ENCODE measurements at places on chromosomes 11 and 22.

DNA sequence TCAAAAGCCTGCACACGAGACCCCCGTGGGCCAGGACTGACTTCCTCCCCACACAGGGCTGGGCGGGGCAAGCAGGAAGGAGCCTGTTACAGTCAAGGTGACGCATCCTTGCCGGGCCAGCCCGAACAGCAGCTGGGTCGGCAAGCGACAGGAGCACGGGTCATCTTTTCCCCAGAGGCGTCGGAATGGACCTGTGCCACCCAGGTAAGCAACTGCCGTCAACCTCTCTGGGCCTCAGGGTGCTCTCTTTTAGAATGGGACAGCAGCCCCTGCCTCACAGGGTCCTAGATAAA is at the start of gene CYTH4:
Gene CYTH4, plus strand, starts transcription at position 124 of the 293 bp plus-strand sequence. Its CDS starts 62 bp downstream, at position 186.
- H3K4me3 ChIP-seq: peak within 1 kb of the TSS; percentile 65
- H3K4me1 ChIP-seq: peaks cover 82% of the 10 kb centered on the region
- peak; percentile 73 for DNase-seq
- no peaks in the 10 kb centered on the region for H3K27me3 ChIP-seq
- peaks cover 14% of the 10 kb centered on the region for H3K36me3 ChIP-seq

- no peaks in the 10 kb centered on the region for H3K27me3 ChIP-seq
- no peak overlapping the region for H3K4me3 ChIP-seq
- H3K36me3 ChIP-seq: no peaks in the 10 kb centered on the region
- no peak overlapping the region for H3K27ac ChIP-seq
- DNase-seq: no peak
Measured at GRCh38 chr11:131889146-131889577, 518.7 kb downstream of the NTM start.

DNA sequence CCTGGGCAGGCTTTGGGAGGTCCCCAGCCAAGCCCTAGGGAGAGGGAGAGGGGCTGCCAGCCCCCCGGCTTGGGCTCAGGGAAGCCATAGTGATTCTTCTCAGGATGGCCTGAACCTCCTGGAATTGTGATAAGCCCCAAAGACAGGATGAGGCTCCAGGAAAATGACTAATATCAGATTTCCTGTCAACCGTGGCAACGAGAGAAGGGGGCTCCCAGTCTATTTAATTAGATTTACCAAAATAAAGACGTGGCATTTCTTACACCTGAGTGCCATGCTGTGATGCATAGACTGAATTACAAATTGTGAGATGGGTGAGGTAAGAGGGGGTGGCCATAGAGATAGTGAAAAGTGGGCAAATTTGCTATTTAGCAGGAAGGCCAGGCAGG is 20.4 kb downstream of the SERPINH1 start:
- peaks cover 2% of the 10 kb centered on the region for H3K27me3 ChIP-seq
- peak overlapping the region; percentile 72 for H3K4me3 ChIP-seq
- H3K36me3 ChIP-seq: no peaks in the 10 kb centered on the region

- no peak overlapping the region for H3K4me3 ChIP-seq
- DNase-seq: no peak
- H3K27ac ChIP-seq: no peak overlapping the region
- H3K36me3 ChIP-seq: peaks cover 2% of the 10 kb centered on the region
Measured at GRCh38 chr22:47166446-47167016, 404.1 kb downstream of the TBC1D22A start.

DNA sequence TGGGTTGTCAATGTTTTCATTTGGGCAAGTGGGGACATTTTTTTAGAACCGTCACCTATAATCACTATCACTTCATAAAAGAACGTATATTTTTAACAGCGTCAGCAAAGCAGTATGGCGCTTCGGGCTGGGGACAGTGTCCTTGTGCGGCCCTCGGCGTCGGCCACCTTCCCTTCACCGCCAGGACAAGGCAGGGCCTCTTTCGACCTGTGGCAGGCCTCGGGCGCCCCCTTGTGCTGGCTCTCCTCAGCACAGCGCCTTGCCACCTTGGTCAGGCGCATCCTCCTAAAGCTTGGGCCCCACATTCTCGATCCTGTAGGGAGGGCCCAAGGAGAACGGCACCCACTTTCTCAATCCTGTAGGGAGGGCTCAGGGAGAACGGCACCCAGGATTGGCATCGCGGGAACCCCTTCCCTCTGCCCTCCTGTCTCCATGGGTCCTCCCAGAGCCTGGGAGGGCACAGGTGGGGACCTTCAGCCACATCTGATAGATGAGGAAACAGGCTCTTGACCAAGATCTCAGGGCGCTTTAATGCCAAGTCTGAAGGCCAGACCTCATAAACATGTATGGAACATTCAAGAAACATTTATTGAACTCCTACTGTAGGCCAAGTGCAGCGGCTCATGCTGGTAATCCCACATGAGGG is 11.5 kb upstream of the FADD start:
- H3K27me3 ChIP-seq: peaks cover 7% of the 10 kb centered on the region
- no peak overlapping the region for H3K27ac ChIP-seq
- H3K4me1 ChIP-seq: no peaks in the 10 kb centered on the region
- H3K4me3 ChIP-seq: no peak overlapping the region

GRCh38 chr11:107042748-107043147 is 24.5 kb upstream of the GUCY1A2 start:
- H3K27me3 ChIP-seq: no peaks in the 10 kb centered on the region
- H3K27ac ChIP-seq: no peak overlapping the region
- no peaks in the 10 kb centered on the region for H3K4me1 ChIP-seq
- DNase-seq: no peak

DNA sequence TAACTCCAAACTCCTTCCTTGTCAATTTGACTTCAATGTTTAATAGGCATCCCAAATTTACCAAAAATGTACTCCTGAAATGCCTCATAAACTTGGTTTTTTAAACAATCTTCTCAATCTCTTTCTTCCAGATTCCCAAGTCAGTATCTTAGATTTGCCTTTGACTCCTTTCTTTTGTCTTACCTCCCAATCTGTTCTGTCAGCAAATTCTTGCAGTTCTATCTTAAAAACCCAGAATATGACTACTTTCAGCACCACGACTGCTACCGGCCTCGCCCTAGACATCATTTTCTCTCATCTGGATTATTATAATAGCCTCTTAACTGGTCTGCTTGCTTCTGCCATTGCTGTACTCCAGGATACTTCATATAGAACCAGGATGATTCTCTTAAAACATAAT is 7.9 kb downstream of the NLRP14 start:
- DNase-seq: no peak
- H3K27me3 ChIP-seq: no peaks in the 10 kb centered on the region
- H3K36me3 ChIP-seq: no peaks in the 10 kb centered on the region

- H3K27ac ChIP-seq: no peak overlapping the region
- no peak for DNase-seq
Measured at GRCh38 chr11:272195-272930, 5.8 kb upstream of the NLRP6 start.

DNA sequence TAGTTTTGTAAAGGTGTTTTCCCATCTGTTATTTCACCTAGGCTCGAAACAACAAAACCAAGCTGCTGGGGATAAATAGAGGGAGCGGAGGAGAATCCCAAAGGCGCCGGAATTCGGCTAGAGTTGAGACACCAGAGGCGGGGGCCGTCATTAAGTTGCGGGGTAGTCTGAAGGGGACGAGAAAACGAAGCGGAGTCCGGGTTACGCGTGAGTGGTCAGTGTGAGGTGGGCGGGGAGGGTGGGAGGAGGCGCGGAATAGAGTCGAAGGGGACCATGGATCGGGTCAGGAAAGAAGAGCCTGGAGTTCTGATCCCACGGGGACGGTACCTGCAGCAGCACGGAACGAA is 361 bp downstream of the SRPRA start:
- H3K27me3 ChIP-seq: no peaks in the 10 kb centered on the region
- H3K27ac ChIP-seq: peak overlapping the region; percentile 85
- peaks cover 13% of the 10 kb centered on the region for H3K4me1 ChIP-seq
- H3K4me3 ChIP-seq: peak overlapping the region; percentile 93
- peaks cover 52% of the 10 kb centered on the region for H3K36me3 ChIP-seq

DNA sequence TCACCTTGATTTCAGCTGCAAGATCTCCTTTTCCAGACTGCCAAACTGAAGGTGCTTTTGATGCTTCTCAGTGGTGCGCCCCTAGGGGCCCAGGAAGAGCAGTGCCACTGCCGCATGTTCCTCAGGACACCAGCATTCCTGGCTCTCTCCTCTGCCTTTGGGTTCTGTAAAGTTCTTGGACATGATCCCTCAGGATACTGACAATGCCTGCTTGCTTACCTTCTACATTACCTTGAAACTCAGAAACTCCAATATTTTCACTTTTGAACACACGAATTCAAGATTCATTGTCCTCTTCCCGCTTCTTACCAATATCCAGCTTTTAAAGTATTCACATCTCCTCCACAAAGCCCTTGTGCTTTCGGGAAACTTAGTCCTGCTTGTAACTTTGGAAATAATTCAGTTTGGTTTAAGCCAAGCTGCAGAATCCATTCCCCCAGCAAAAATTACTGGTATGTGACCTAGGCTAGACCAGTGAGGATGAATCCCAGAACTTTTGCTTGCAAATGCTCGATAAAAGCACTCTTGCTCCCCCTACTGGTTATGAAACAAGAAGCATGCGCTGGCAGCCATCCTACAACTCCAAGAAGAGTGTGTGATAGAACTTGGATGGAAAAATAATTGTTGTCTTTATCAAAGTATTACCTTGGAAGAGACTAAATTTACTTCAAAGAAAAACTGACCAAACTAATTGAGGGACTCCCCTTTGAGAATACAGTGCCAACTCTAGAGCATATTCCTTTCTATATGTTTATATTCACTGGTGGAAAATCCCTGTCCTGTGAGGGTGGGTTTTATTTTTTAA is 16.5 kb upstream of the OR5B21 start:
- H3K36me3 ChIP-seq: peaks cover 23% of the 10 kb centered on the region
- peak; percentile 87 for DNase-seq
- peak overlapping the region; percentile 66 for H3K27ac ChIP-seq
- no peak overlapping the region for H3K4me3 ChIP-seq
- H3K27me3 ChIP-seq: no peaks in the 10 kb centered on the region
- peaks cover 5% of the 10 kb centered on the region for H3K4me1 ChIP-seq

GRCh38 chr11:67195971-67196456 is 70.3 kb upstream of the GRK2 start:
- DNase-seq: no peak
- H3K36me3 ChIP-seq: peaks cover 24% of the 10 kb centered on the region
- no peak overlapping the region for H3K4me3 ChIP-seq
- H3K4me1 ChIP-seq: no peaks in the 10 kb centered on the region
- H3K27ac ChIP-seq: no peak overlapping the region
- H3K27me3 ChIP-seq: no peaks in the 10 kb centered on the region

DNA sequence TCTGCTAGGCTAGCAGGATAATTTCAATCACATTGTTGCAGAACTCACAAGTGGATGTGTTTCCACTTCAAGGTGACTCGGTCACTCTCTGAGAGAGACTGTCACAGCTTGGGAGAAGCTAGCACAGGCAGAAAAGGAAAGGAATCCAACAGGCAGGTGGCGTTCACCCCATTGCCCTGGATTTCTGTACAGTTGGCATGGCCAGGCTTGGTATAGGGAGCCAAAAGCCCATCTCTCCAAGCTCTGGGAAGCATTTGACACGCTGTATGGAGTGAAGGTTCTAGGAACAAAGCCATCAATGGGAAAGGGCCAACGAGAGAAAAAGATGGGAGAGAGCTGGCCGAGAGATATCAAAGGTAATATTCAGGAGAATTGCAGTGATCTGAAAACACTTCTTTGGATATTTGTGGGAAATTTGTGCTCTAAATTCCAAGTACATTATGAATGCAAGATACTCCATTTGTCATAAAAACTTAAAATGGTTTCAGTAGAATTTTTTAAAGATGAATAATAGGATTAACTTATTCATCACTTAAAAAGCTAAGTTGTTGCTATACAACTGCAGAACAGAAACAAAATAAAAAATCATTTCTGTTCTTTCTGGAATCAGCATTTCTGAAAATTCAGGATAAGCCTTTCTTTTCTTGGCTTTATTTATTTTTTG is 223.5 kb upstream of the NTM start:
- H3K27me3 ChIP-seq: no peaks in the 10 kb centered on the region
- no peak overlapping the region for H3K4me3 ChIP-seq
- no peak overlapping the region for H3K27ac ChIP-seq
- DNase-seq: no peak

- H3K4me1 ChIP-seq: no peaks in the 10 kb centered on the region
- H3K36me3 ChIP-seq: no peaks in the 10 kb centered on the region
- no peak overlapping the region for H3K4me3 ChIP-seq
- no peak overlapping the region for H3K27ac ChIP-seq
- peaks cover 8% of the 10 kb centered on the region for H3K27me3 ChIP-seq
Measured at GRCh38 chr11:125925247-125925740, 20.6 kb upstream of the VSIG10L2 start.

DNA sequence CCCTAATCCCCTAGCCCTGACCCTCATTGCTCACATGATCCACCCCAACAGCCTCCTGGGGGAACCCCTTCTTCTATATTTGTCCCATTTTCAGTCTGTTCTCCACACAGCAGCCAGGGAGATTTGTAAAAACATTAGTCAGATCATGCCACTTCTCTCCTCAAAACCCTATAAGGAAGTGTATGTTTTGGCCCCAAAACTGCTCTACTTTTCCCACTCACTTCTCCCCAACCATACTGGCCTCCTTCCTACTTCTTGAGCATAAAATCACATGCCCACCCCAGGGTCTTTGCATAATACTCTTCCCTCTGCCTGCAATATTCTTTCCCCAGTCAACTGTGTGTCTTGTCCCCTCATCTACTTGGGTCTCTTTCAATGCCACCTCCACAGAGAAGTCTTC is 4.7 kb upstream of the SLC22A12 start:
- no peaks in the 10 kb centered on the region for H3K36me3 ChIP-seq
- no peak for DNase-seq
- no peaks in the 10 kb centered on the region for H3K4me1 ChIP-seq
- H3K4me3 ChIP-seq: no peak overlapping the region

GRCh38 chr11:45920531-45921477 is 1.7 kb upstream of the LARGE2 start:
- no peak for DNase-seq
- peaks cover 18% of the 10 kb centered on the region for H3K4me1 ChIP-seq
- no peak overlapping the region for H3K27ac ChIP-seq
- peaks cover 69% of the 10 kb centered on the region for H3K27me3 ChIP-seq

GRCh38 chr22:45008751-45009605 is 827 bp downstream of the PHF21B start:
- DNase-seq: no peak
- peaks cover 89% of the 10 kb centered on the region for H3K27me3 ChIP-seq
- H3K36me3 ChIP-seq: no peaks in the 10 kb centered on the region
- H3K4me3 ChIP-seq: peak overlapping the region; percentile 58
- peaks cover 10% of the 10 kb centered on the region for H3K4me1 ChIP-seq

DNA sequence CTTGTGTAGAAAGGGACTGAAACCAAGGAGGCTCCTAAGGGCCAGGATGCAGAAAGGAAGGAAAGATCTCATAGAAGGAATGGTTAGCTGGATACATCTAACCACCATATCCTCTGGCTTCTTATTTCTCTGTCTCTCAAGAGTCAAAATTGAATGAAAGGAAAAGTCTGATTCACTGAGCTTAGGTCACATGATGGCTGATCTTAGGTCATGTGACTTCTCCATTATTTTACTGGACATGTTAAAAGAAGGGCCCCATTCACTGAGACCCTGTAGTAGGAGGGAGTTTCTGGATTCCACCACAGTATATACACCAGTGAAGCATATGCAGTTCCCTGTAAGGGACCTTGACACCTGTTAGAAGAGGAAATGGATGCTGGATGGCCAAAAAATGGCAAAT is 516.6 kb downstream of the NELL1 start:
- H3K4me1 ChIP-seq: no peaks in the 10 kb centered on the region
- no peaks in the 10 kb centered on the region for H3K36me3 ChIP-seq
- no peak for DNase-seq
